ENCODE measurements at places on chromosomes 5 and 9.

GRCh38 chr5:170266570-170267381 is 30.8 kb downstream of the LCP2 start:
- peak; percentile 65 for DNase-seq

DNA sequence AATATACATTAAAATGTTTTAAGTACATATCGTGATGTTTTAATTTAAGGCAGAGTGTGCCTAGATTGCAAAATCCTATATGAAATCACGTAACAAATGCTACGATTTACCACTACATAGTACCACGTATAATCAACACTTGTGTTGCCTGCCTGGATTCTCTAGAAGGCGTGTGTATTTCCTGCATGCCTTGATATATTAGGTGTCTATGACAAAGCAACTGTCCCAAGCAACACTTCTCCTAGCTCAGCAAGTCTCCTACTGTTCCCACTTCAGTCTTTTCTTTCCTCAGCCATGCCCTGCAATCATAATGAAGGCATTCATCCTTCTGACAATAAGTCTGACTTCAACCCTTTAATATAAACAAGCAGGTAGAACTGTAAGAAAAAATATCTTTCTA is 89.6 kb downstream of the PTPRD start:
- no peak for DNase-seq

DNA sequence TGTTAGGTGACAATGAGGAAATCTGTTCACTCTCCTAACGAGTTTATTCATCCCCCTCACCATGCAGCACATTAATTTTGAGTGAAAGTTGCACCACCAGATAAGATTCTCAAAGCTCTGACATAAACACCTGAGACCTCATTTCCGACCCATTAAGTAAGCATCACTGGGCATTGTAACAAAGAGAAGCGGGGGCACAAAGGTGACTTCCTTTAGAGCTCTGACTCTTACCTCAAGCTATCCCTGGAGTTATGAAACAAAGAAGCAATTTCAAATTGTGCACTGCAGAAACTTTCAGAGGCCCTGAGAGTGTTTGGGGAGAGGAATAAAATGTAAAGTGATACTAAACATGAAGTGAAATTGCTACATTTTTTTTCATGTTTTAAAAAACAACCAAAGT is 29.5 kb downstream of the C5orf15 start:
- DNase-seq = no peak

- DNase-seq = no peak
Observed at GRCh38 chr5:32400401-32400800, 44.1 kb downstream of the ZFR start.

DNA sequence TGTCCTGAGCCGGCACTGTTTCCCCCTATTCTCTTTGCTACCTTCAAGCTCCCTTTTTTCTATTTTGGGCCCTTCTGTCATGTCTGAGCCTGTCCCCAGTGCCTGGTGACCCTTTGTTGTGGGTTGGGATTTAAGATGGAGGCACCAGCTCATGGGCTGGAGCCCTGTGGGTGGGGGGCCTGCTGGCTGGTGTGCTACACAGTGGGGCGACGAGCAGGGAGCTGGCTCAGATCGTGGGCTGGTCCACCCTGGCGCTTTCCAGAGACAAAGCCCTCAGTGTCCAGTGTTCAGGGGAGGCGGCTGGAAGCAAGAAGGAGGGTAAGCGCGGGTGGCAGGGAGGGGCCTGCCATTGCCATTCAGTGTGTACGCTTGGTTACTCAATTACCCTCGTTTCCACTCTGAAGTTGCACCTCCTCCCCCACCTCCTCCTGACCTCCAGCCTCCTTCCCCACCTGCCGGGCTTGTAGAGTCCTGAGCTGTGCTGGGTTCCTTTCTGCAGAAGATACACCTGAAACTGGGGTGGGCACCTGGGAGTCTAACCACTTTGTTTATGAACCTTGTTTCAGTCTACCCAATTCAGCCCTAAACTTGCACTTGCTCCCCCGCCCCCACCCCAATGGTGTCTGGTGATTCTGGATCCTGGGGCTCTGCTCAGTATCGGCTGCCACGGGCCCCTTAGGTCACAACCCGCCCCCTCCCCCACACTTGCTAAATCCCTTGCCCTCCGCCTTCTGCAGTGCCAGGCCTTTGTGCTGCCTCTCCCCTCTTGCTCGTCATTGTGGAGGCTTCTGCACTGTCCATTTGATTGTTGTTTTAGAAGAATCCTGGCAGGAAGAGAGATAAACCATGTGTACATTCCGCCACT is 49.9 kb downstream of the MVB12B start:
- no peak for DNase-seq

DNA sequence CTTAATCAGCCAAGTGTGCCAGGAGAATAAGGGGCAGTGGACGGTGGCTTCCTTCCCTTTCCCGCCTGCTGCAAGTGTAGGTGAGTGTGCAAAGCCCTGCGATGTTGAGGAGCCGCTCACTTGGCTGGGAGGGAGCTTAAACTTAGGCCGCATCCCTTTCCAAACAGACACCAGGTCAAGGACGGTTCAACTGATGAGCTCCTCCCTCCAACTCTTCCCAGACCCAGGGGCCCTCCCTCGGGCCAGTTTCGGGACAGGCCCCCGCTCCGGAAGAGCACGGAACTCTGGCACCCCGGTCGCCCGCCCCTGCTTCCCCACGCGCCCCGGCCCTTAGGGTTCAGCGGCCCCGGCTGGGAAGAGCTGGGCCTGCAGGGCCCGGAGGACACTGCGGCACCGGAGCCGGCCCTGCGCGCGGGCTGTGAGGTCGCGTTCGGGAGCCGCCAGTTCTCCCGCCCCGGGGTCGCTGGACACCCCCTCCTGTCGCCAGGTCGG is 481 bp downstream of the MRPL36 start:
- DNase-seq = no peak

DNA sequence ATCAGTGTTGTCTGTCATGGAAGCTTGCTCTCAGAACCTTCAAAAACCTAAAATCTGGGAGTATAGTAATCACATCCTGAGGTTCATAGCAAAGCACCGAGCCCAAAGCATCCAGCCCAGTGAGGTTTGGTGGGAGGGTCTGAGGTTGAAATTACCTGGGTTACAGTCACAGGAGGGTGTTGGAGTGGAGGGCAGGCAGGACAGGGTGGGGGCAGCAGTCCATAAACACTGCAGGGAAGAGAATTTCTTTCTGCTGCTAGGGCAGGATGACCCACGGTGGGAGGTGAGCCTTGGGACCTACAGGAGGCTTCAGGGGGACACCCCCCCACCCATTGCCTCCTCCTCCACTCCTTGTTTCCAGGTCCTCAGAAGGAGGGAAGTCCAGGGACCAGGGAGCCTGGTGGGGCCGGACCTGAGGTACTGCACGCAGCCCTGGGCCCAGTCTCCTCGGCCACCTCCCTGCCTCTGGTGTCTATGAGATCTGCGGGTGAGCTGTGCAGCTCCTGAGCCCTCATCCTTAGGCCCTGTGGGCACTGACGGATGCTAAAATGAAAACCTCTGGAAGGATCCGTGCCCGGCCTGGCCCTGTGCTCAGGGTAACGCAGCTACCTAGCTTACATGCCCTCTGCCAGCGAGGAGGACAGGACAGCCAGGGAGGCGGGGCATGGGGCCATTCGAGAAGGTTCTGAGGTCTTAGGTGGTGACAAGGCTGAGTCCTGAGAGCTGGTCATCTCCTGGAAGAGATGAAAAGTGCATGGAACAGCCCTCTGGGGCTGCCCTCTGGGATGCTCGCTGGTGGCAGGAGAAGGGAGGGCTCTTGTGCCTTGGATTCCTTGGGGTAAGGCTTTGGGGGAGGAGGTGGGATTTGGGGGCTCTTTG is 1.8 kb upstream of the ADCY2 start:
- DNase-seq = no peak

- DNase-seq = no peak
Observed at GRCh38 chr9:6884990-6885389, 127.2 kb downstream of the KDM4C start.

- DNase-seq = no peak
Observed at GRCh38 chr5:109866051-109866450, 176.3 kb downstream of the MAN2A1 start.

All from CD8-positive, alpha-beta T cell (primary cell).